ENCODE measurements at places on chromosomes 16 and 17.
A peak's percentile ranks its signal among the peaks of the same experiment; 100 is the strongest.

DNA sequence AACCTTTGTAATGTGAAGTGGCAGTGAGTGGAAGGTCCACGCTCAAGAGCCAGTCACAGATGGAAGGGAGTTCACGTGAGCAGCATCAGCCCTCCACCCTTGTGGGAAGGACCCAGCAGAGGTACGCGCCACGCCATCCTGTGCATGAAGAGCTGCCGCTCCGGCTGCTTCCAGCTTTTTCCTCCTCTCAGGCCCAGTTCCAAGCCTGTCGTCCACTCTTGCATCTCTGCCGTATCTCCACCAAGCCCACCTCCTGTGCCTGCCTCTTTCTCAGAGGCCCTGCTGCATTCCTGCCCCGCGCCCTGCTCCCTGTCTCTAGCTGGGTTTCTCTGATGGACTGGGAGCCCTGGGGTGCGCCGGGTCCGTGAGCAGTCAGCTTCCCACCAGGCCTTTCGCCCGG, 10.2 kb downstream of the ZC3H18 start:
- DNase-seq: no peak

DNA sequence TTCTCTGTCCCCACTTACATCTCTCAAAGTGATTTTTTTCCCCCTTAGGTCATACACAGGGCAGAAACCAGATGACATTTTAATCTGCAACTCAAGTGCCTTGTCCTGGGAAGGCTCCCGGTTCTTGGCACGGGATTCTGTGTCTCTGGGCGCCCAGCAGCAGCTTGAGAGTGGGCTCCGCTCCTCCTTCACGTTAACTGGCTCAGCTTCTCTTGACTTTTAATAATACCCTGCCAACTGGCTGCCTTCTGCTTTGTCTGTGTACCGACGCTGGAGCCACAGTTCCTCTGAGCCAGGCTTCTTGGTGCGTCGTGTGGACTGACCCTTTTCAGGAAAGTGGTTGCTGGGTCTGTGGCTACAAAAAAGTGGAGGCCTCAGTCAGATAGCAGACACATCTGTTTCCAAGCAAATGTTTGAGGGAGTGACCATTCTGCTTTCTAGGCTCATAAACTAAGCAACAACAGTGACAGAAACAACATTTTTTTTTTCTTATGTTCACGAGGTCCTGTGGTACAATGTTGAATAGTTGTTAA, 64.9 kb downstream of the IRF8 start:
- no peak for DNase-seq

DNA sequence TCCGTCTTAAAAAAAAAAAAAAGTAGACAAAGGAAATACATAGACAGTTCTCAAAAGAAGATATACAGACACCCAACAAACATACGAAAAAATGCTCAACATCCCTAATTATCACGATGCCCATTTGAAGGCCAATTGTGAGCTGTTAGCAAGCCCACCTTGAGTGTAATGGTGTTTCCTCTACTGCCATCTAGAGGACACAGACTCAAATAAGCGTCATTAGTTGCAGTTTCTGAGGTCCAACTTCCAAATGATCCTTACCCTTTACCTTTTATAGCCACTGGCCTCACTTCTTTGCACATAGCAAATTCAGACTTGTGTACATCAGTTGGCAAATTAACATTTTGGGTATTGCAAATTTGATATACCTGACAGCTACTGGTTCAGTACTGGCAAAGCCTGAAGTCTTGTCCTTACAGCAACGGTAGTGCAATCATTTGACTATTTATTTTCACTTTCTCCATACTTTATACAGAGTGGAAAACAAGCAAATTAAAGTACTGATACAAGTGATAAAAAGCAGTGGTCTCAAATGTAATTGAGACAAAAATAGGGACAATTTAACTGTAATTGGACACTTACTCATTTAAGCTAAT, 536.3 kb upstream of the EEF2KMT start:
- DNase-seq: no peak

DNA sequence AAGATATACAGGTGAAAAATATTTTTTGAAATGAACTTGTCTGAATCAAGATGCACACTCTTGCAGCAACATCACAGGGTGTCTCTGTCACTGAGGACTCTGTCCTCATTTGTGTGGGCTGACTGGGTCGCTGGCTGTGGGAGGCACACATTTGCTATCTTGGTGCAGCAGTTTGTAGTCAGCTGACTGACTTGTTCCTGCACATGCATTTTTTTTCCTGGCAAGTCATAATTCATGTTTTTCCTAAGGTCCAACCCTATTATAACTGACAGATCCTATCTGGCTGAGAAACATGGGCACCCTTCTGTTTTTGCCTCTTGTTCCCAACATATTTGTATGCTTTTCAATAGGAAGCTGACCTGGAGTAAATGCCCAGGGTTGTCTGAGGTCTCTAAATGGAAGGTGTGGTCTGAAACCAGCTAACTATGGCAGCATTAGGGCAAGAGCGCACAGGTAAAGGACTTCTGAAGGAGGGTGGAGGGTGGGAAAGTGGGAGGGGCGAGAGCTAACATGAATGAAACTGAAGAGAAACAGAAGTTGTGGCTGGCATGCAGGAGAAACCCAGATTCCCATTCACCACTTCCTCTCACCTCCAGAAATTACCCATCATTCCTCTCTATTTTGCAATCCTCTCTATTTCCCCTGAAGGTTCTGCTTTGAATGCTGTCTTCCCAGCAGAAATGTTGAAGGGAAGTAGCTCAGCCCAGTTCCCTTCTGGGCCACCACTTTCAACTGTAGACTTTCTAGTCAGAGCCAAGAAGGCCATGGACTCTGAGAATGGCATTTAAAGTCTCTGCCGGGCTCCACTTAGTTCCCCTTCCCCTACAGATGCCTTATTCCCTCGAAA, 166.1 kb downstream of the PRKCA start:
- DNase-seq: peak; percentile 37

DNA sequence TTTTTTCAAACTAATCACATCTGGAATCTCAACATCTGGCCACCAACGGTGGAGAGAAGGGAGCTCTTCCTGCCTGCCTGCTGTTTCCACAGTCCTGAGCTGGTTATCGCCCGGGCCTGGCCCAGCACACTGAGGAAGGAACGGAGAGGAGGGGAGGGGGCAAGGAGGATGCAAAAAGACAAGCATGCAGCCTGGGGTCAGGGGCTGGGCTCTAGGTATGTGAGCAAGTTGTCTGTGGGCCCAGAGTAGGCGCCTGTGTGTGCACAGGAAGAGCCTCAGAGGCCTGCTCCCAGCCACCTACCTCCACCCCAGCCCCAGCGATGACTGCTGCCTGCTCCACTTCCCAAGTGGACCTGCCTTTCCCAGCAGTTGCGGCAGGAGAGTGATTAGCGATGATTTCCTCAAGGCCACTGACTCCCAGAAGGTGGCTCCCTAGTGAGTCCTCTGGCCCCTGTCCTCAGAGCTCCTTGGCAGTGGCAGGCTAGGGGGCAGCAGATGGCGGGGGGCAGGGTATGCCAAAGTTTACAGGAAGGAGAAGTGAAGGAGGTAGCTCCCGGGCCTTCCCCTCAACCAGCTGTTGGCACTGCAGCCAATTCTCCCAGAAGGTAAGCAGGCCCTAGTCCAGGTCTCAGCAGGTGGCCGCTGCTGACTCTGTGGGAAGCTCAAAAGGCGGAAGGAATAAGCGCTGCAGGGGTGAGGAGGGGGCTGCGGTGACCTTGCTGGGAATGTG, 27.0 kb upstream of the RASD1 start:
- no peak for DNase-seq

GRCh38 chr17:75738218-75738802, 17.1 kb downstream of the ITGB4 start:
- no peak for DNase-seq

DNA sequence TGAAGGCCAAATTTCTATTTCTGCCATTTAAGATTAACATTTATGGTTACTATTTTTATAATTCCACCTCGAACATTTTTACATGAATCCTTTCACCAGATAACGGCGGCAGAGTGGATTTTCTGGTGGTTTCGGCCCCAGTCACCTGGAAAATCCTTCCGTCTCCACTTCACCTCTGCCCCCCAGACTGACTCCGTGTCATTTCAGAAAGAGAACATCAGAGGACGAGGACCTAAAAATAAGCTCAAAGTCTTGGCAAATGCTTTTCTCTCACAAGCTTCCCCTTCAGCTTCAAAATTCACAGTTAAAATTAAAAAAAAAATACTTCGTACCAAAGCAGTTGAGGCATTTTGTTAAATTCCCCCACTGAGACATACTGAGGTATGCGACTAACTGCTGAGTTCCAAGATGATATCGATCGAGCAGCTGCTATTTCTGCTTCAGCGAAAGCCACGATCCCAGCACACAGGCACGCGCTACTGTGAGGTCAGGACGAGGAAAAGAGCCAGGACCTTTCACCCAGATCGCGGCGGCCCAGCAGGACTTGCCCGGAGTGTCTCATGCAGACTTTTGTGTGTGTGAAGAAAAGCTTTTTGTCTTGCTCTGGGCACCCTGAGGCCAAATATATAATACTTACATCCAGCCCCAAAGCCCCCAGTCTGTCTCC, 36.8 kb downstream of the ASPA start:
- no peak for DNase-seq

- no peak for DNase-seq
Measured at GRCh38 chr16:75792771-75793492, 66.6 kb upstream of the CPHXL start.

GRCh38 chr17:34445101-34445500, 82.1 kb upstream of the CCL1 start:
- DNase-seq: no peak

GRCh38 chr16:11118479-11118878, 137.5 kb downstream of the SOCS1 start:
- DNase-seq: no peak

DNA sequence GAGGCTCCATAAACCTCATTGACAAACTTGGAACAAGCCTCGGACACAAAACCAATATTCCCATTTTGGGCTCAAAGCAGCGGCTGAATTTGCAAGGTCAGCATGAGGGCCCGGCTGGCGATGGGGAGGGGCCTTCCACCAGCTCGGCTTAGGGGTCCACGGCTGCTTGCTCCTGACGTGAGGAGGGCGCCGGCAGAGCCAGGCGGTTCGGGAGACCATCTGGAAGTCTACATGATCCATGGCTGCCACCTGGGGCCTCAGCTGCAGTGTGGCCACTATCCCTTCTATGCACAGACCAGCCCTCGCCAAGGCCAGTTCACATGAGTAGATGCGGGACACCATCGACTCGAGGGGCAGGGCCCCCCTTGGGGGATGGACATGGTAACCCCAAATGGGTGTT, 39.1 kb downstream of the NDEL1 start:
- no peak for DNase-seq
